ENCODE measurements at places on chromosomes 4 and X.

DNA sequence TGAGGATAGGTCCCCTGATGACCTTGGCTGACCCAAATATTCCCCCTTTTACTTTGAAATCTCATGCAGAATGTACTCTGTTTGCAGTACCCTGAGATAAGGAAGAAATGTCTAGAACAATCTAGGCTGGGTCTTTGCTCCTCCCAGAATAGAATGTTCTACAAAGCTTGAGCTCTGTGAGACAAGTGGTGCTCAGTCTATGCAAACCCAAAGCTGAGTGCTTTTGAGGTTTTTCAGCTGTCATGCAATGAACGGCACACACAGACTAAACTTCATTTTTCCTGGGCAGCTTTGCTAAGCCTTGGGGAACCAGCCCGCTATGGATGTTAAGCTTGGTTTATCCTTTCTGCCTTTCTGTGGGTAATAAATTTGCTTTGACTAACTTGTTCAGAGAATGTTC is 513.6 kb downstream of the FAT4 start:
- no peak for DNase-seq

GRCh38 chr4:91829531-91829930 is 474.2 kb upstream of the GRID2 start:
- DNase-seq, result no peak

DNA sequence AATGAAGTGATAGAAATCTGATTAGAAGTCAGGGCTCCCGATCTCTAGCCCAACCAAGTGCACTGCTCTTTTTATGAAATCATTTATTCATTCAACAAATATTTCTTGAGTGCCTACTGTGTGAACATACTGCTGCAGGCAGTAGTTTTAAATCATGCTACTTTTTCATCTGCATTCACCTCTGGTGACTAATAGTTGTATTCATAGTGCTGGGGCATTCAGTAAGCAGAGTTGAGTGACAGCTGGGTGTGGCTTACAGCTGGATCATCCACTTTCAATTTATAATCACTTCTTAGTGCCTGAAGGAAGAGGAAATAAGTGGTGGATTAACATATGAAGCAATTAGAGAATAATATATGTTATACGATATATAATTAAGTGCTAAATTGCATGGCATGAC is 94.1 kb upstream of the HPRT1 start:
- no peak for DNase-seq

- peak; percentile 94 for DNase-seq
Observed at GRCh38 chrX:107673933-107674479, 45.7 kb downstream of the PRPS1 start.

DNA sequence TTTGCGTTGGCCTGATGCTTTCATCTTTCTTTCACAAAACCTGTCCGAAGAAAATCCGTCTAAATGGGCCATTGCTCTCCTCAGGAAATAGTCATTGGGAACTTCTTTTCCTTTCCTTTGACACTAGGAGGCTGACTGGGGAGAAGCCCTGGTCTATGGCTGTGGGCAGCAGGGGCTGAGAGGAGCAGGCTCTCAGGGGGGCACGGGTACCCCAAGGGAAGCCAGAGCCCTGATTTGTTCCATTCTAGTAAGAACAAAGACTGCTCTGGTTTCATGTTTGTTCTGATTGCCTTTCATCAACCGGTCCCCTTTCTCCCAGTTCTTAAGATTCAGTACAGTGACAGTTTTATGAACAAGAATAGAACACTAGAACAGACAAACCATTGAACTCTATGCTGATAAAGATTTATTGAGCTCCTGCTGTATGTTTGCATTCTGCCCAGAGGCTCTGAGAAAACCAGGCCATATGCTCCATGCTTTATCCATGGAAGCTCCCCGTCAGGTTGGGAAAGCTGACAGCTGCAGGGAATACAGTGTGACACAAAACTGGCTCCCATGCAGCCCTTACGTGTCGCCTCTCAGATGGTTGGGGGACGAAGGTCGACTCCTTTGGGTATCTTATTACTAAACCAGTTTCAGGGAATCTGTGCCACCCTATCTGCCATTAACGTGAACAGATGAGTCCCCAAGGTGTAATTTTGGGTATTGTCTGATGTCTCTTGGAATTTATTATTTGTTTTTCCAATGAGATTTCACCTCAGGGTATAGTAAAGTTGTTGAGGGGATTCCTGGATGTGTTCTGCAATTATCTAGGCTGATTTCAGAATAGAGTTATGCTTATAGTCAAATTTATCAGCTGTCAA is 72.4 kb upstream of the MSANTD1 start:
- DNase-seq, result no peak

- no peak for DNase-seq
Observed at GRCh38 chrX:86981326-86981879, 536.2 kb upstream of the KLHL4 start.

DNA sequence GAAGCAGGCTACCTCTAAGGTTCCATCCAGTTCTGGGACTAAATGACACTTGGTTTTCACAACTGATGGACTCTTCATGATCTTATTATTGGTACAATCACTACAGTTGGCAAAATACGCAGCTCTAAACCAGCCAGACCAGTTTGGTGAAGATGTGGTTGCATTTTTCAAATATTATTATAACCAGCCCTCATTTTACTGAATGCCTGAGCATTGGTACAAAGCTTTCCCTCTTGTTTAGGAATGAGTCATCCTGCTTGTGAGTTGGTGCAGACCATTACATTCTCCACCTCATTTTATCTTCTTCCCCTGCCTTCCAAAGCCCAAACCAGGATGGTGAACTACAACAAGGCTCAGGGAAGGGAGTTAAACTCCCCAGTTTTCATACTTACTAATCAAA is 223.1 kb downstream of the KDR start:
- no peak for DNase-seq

GRCh38 chr4:150769248-150769647 is 187.3 kb downstream of the MAB21L2 start:
- DNase-seq, result no peak

GRCh38 chr4:75494563-75494962 is 19.6 kb downstream of the RCHY1 start:
- DNase-seq, result no peak

GRCh38 chrX:70476934-70477733 is 32.5 kb downstream of the DLG3 start:
- no peak for DNase-seq

DNA sequence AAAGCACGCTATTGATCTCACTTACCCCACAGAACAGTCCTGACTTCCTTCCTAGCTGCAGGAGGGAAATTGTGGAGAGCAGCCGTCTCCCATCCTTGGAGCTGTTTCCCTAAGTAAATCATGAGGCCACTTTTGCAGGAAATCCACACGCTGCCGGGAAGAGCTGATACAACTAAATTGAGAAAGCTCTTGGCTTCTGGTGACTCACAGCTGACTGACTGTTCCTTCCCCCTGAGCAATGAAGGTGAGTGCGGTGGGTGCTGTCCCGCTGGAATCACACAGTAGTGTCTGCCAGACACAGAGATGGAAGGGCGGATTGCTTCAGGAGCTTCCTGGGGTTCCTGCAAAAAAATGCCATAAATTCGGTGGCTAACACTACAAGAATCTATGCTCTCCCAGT is 268.9 kb downstream of the ASMT start:
- DNase-seq, result no peak

DNA sequence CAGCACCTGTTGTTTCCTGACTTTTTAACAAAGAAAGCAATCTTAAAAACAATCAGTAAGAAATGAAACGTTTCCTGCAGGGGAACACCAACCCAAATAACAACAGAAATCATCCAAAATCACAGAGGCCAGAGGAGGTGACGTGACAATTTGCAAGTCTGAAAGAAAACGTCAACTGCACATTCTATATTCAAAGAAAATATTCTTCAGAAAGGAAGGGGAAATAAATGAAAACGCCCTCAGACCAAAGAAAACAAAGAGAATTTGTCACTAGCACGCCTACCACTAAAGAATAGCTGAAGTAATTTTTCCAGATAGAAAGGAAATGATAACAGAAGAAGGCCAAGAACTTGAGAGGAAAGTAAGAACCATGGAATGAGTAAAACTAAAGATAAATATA is 74.4 kb downstream of the CASP3 start:
- no peak for DNase-seq

DNA sequence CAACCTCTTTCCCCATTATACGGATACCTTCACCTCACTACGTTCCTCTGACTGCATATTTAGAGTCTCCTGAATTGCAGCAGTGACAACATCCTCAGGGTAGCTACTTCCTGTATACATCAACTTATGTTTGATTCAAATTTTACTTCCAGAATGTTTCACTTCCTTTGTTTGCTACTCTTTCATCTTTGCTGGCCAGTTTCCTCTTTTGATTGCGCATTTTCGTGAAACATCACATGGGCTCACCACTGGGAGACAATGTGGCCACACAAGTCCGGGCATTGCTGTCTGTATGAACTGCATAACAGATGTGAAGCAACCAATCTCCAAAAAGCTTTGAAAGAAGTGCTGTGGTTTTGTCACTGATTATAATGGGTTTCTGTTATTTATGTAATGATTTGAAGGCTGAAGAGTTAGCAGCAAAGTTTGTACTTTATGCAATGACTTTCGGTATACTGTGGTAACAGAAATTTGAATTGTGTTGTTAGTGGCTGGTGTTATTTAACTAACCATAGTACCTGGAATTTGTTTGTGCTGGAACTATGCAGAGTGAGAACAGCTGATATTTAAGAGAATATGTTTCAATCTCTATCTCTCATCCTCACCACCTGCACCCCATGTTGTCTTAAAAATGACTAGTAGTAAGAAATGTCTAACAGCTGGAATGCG is 7.4 kb downstream of the SNCA start:
- DNase-seq, result peak; percentile 11

- DNase-seq, result peak; percentile 24
Observed at GRCh38 chr4:146520896-146521540, 722 bp downstream of the SLC10A7 start.

GRCh38 chrX:120029354-120029753 is 48.1 kb downstream of the RHOXF2B start:
- DNase-seq, result no peak

DNA sequence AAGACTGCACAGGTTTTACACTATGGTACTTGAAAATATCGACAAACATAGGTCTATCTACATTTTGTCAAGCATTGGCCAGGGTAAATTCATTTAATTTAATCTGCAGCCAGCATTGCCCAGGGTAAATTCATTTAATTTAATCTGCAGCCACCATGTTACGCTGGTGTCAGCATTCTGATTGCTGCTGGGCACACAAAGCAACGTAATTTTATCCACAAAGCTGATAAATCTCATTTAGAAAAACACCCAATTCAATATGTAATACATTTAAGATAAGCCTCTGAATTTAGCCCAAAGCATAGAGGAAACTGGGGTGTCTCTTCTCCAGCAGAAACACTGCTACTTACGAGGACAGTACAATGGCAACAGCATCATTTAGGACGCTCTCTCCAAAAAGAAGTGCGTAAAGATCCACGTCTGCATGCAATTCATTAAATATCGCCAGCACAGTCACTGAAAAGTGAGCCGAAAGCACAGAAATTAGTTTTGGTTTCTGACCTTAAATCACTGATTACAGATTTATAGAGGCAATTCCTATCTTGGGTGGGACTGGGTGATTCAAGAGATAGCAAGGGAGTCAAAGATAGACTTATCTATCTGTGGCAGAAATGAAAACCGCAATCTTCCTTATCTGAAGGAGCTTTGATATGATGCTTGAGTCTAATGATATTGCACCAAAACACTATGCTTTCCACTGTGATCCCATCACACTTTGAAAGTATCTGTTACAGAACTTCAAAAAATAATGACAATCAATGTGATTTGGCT is 88.8 kb downstream of the CHST7 start:
- no peak for DNase-seq

DNA sequence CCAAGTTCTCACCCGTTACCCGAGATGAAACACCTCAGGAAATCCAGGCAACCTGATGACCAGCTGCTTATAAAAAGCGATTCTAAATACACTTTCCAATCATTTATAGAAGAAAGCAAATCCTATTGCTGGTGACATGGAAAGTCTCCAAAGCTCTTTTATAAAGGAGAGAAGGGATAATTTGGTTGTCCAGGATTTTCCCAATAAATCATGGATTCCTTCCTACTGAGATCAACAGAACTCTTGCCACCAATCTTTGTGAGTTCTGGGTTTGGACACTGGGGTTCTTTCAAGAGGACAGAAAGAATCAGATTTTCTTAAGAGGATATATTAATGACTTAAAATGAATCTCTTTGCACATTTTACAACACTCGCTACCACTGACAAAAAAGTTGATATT is 24.7 kb upstream of the SOD3 start:
- no peak for DNase-seq

- DNase-seq, result no peak
Observed at GRCh38 chr4:41881981-41882624, 53.1 kb upstream of the TMEM33 start.

- DNase-seq, result no peak
Observed at GRCh38 chrX:48076343-48076742, 4.9 kb upstream of the ZNF630 start.

- no peak for DNase-seq
Observed at GRCh38 chr4:121698236-121698671, 1.5 kb upstream of the ANXA5 start.

DNA sequence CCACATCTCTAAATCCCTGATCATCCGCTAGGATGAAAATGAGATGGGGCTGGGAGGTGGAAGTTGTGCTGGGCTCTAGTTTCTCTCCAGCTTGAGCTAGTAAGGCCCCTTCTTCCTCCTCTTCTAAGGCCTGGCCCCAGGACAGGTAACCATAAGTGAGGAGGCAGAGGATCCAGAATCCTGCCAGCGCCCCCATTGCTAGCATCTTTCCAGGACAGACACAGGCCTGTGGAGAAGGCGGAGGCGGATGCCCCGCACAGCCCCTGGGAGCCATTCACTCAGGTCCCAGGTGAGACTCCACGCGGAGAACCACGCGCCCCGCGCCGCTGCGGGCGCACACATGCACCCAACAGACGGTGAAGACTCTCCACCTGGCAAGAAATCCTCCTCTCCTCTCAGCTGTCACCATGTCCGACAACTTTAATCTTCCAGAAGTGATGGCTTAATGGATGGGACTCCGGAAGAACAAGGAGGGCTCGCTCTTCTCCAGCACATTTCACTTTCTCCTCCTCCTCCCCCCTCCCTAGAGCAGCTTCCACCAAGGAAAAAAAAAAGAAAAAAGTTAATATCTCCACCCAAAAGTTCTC is 793 bp downstream of the ARSJ start:
- no peak for DNase-seq

- DNase-seq, result no peak
Observed at GRCh38 chr4:41485041-41485440, 52.9 kb upstream of the LIMCH1 start.

GRCh38 chr4:25694466-25694865 is 38.8 kb downstream of the SLC34A2 start:
- DNase-seq, result no peak

GRCh38 chrX:15204130-15204751 is 65.6 kb downstream of the ASB9 start:
- DNase-seq, result no peak

GRCh38 chr4:28562913-28563312 is 1702.3 kb downstream of the STIM2 start:
- DNase-seq, result no peak

GRCh38 chr4:21769404-21770147 is 179.0 kb downstream of the KCNIP4 start:
- no peak for DNase-seq

GRCh38 chrX:23511793-23512192 is 155.5 kb upstream of the PRDX4 start:
- no peak for DNase-seq

Data from CD4-positive, alpha-beta T cell treated with Interleukin-6 at 100 ng/mL for 8 hours (primary cell).